Stimulated activated CD8-positive, alpha-beta memory T cell treated with anti-CD3 and anti-CD28 coated beads, Interleukin-4, amount 100 ng/mL, for 48 hours (primary cell): ENCODE measurements at places on chromosomes 7 and 10.

GRCh38 chr7:64640504-64640903 lies 25.4 kb upstream of the ZNF107 start:
- DNase-seq, result no peak

GRCh38 chr10:24952143-24952706 lies at the start of gene PRTFDC1:
TSS of gene PRTFDC1 (minus strand) at chr10:24952606. CDS start at chr10:24952575, 31 bp downstream.
- peak; percentile 48 for DNase-seq

- no peak for DNase-seq
Observed at GRCh38 chr7:115476671-115477181, 553.8 kb downstream of the TFEC start.

DNA sequence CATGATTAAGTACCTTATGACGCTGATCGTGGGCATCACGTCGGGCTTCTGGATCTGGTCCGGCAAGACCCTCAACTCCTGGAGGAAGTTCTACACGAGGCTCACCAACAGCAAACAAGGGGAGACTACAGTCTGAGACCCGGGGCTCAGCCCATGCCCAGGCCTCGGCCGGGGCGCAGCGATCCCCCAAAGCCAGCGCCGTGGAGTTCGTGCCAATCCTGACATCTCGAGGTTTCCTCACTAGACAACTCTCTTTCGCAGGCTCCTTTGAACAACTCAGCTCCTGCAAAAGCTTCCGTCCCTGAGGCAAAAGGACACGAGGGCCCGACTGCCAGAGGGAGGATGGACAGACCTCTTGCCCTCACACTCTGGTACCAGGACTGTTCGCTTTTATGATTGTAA lies 2.5 kb downstream of the FZD1 start:
- DNase-seq, result no peak

GRCh38 chr10:77827366-77827765 lies 99.2 kb downstream of the DLG5 start:
- no peak for DNase-seq

DNA sequence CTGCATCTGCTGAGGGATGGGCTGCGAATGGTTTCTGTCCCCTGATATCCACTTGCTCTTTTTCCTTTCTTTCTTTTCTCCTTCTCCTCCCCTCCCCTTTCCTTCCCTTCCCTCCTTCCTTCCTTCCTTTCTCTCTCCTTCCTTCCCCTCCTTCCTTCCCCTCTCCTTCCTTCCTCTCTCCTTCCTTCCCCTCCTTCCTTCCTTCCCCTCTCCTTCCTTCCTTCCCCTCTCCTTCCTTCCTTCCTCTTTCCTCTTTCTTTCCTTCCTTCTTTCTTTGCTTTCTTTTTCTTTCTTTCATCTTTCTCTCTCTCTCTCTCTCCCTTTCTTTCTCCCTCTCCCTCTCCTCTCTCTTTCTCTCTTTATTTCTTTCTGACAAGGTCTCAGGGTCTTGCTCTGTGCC lies 20.2 kb upstream of the SPDYE1 start:
- no peak for DNase-seq

- no peak for DNase-seq
Observed at GRCh38 chr7:13963925-13964324, 25.5 kb downstream of the ETV1 start.

DNA sequence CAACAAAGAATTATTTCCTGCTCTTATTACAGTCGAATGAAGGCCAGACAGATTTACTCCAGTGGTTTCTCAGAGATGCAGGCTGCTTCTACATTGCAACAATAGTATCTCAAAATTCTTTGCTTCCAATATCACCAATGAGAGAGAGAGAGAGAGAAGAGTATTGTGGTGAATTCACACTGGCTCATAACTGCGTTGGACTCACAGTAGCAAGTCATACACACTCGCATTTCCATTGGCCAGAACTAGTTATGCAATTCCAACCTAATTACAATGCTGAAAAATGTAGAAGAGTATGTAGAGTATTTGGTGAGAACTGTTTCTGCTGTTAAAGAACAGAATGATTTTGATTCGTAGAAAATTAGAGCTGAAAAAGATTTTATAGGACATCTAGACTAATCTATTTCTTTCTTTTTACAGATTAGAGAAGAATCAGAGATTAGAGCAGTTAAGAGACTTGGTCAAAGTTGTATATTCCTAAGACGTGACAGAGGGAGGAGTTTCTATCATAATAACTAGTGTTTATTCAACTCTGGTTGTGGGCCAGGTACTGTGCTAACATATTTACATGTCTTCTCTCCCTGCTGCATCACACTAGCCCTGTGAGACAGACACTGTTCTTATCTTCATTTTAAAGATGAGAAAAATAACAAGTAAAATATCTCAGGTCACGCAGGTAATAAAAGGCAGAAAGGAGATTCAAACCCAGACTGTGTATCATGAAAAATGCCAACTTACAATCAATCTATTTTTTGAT lies 34.6 kb upstream of the PDK4 start:
- DNase-seq, result no peak

- DNase-seq, result no peak
Observed at GRCh38 chr7:131948434-131949053, 392.1 kb upstream of the PODXL start.

DNA sequence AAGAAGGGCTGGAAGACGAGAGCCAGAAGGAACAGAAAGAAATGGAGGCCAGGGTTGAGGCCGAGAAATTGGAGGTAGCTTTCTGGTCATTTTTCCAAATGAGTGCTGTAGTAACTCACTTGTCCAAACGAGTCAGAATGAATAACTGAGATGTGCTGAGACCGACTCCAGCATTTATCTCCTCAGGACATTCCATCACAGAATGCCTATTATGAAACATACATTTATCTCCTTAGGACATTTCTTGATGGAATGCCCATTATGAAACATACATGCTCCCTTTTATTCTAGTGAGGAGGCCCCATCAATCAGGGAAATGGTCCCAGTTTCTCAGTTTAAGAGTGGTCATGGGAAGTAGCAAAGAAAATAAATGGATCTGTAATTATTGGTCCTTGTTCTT lies 16.5 kb downstream of the AVL9 start:
- DNase-seq, result no peak

GRCh38 chr7:44713141-44713540 lies 35.5 kb upstream of the ZMIZ2 start:
- no peak for DNase-seq

DNA sequence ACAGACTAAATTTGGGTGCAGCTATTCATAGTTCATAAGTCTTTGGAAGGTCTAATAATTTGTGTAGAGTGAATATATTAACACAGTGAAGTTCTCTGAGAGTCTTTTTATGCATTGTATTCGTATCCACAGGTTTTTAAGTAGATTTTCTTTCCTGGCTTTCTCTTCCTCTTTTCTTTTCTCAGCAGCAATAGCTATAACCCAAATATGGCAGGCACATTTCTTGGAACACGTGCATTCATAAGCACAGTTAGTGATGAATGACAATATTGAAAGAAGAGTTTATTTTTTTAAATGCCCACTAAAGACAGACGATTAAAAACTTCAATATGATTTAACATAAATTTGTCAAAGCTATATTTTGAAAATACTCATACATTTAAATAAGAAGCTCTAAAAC lies 220.5 kb upstream of the MBL2 start:
- DNase-seq, result no peak

GRCh38 chr7:41328544-41328943 lies 374.3 kb downstream of the INHBA start:
- no peak for DNase-seq

- no peak for DNase-seq
Observed at GRCh38 chr7:503575-504111, 16.0 kb downstream of the PDGFA start.

DNA sequence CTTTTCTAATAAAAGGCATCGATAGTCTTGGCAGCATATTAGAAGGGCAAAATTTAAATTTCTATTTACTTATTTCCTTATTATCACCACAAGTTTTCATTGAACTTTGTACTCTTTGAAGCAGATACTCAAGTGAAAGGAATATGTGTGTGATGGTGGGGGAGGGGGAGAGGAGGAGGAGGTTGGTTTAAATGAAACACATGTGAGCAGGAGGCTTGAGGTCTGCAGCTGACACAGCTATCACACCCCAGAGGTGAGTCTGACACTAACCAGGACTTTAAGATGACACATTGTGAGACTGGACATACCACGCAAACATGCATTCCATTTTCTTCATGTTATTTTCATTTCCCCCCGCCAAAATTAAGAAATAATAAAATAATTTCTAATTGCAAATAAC lies 63.3 kb downstream of the CTTNBP2 start:
- no peak for DNase-seq

DNA sequence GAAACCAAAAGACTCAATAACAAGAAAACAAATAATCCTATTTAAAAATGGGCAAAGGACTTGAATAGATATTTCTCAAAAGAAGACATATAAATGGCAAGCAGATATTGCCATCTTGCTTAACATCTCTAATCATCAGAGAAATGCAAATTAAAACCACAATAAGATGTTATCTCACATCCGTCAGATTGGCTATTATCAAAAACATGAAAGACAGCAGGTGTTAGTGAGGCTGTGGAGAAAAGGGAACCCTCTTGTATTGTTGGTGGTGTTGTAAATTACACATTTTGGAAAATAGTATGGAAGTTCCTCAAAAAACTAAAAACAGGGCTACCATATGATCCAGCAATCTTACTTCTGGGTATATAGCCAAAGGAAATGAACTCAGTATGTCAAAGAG lies 25.7 kb downstream of the OPALIN start:
- no peak for DNase-seq

DNA sequence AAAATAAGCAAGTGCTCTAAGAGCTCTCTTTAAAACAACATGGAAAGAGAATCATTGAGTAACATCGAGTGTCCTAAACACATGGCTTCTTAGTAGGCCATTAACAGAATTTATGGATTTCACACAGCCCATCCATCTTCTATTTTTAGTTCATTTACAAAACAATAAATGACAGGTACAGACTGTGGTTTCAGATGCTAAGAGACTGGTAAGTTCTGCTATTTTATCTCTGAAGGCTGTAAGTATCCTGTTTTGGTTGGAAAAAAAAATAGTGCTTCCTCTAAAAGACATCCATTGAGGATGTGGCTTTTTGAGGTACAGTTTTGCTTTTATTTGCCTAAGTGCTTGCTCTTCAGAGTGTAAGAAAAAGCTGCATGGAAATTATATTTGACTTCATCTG lies 27.4 kb upstream of the GNAI1 start:
- no peak for DNase-seq

DNA sequence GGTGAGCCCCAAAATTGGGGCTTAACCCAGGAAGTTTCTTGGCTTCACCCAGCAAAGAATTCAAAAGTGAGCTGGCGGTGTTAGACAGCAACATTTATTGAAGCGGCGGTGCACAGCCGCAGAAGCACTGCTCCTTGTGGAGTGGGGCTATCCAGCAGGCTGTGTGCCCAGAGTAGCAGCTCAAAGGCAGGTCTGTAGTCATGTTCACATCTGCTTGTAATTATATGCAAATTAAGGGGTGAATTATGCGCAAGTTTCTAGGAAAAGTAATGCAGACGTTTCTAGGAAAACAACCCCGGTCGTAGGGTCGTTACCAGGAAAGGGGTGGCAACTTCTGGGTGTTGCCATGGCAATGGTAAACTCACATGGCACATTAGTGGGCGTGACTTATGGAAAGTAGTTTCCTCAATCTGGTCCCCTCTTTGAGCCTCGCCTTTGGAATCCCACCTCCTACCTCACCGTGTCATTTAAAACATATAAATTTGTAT lies 13.7 kb upstream of the KBTBD2 start:
- DNase-seq, result peak; percentile 80

DNA sequence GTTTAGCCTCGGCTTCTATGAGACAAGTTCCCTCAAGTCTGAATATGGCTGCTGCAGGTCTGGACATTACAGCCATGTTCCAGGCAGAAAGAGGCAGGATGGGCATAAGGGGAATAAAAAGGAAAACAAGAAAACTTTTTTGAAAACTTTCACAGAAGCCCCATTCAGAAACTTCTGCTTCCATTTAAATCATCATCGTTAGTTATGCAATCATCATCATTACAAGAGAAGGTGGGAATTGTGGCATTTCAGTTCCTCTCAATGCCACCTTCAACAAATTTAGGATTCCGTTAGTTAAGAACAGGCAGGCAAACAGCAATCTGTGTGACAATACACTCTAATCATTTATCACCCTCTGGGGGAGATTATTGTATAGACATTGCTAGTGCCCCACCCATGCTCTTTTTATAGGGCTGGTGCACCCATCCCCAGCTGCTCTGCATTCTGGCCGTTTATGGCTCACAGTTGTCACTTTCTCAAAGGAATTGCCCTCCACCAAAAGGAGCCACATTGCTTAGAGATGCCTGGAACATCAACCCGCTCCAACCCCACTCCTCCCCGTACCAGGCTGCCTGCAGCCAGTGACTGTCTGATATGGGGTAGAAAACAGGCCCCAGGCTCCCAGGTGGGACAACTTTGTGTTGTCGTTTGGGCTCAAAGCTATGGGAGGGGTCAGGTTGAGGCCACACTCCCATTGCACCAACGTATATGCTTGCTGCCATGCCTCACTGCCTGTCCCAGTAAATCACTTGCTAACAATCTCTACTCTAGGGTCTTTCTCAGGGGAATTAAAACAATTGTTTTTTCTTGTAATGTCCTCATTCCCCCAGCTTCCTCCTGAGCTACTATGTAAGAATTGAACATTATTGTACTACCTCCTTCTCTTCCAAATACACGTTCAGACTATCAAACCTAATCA lies 24.2 kb downstream of the ITGB8 start:
- no peak for DNase-seq

DNA sequence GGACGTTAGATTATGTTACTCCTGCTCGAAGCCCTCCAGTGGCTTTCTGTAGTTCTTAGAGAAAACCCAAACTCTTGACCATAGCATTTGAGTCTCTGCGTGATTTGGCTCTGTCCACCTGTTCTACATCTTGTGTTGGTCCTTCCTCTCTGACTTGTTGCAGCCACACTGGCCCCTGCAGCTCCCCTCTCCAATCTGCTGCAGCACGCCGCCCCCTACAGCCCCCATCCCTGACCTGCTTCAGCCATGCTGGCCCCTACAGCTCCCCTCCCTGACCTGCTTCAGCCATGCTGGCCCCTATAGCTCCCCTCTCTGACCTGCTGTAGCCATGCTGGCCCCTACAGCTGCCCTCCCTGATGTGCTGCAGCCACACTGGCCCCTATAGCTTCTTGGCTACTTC lies 29.2 kb downstream of the TRRAP start:
- DNase-seq, result no peak

DNA sequence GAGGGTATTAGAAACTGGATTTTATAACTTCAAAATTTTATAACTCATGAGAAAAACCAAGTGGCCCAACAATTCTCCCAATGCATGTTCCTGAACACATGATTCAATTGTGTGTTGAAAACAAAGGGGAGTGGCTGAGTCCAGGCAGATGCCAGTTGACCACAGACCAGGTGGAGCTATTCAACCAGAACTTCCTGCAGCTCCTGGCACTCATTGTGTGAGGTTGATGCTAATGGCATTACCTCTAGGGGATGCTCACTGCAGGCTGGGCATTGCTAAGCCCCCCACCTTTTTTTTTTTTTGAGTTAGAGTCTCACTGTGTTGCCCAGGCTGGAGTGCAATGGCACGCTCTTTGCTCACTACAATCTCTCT lies 20.3 kb downstream of the MYOF start:
- no peak for DNase-seq
